ENCODE measurements at places on chromosomes 2 and 18. TPM values are rescaled to one million over a fixed set of nuclear protein-coding genes. Genes with fewer than 3 reads are reported as not detected.

Gene ASB18
- 0.06 TPM for polyA plus RNA-seq

Gene DLX1
- 0.61 TPM for polyA plus RNA-seq

- no peak for DNase-seq
Measured at GRCh38 chr2:149828520-149829210, 241.1 kb upstream of the MMADHC start.

GRCh38 chr2:57677296-57677695, 369.3 kb upstream of the VRK2 start:
- DNase-seq: no peak

Gene LYPD1
- 66.4 TPM for polyA plus RNA-seq

Gene ALLC
- 0.23 TPM for polyA plus RNA-seq

GRCh38 chr18:46497129-46497528, 159.9 kb downstream of the LOXHD1 start:
- peak; percentile 41 for DNase-seq

DNA sequence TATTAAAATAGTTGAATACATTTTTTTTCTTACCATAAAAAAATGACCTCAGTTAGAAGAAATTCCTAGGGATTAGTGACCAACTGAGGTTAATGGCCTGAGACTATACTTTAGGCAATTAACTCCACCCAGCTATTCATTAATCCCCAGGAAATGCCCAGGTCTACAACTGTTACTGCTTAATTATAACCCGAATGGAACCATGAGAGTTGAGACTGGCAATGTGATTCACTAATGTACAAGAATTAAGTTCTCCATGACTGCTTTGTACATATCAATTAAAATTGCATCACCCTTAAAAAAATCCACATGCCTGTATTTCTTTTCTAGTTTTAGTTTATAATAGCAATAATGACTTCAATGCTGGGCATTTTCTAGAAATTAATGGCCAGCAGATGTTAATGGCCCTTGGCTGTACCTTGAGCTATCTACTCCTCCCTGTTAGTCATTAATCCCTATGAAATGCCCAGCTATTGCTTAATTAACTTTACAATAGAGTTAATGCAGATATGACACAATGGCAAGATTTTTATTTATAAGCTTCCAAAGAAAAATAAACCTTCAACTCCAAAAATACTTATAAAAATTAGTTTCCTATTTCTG, 44.1 kb downstream of the ERBB4 start:
- peak; percentile 52 for DNase-seq

- peak; percentile 26 for DNase-seq
Measured at GRCh38 chr2:183248866-183249567, 124.8 kb downstream of the NUP35 start.

DNA sequence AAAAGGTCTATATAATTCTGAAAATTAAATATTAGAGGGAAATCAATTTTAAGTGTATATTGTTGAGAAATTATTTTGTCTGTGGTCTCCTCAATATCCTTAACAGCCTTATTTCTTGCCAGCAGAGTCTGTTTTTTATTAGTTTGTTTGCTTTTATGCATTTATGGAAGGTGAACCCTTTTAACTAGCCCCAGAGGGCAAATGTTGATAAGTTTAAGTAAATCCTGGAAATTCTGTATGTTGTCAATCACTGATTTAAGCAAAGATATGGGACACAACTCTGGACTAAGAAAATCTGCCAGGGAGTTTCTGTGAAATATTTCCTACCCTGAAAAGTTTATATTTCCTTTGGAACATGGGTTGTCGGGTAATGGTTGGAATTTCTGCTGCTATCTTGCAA, 339.5 kb upstream of the COL3A1 start:
- DNase-seq: no peak

Gene CDC42EP3
- 59.6 TPM for polyA plus RNA-seq

GRCh38 chr2:112825706-112826105, 10.9 kb downstream of the IL1B start:
- DNase-seq: no peak

DNA sequence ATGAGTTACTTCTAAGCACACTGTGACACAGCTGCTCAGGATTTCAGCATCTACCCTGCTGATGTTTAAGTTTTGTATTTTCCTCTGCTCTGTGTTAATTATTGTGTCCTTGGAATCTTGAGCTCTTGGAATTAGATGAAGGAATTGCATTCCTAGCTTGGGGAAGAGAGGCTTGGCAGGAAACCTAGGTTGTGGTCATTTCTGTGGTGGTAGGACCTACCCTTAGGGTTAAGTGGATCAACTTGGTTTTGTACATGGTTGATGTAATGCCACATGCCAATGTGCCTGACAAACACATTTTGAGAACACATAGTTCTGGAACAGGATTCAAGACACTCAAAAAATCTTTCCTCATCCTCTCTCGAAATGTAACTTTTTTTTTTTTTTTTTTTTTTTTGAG, 264.5 kb upstream of the MEX3C start:
- DNase-seq: no peak
